ENCODE measurements at places on chromosomes 3 and 15. TPM values are rescaled to one million over a fixed set of nuclear protein-coding genes. Genes with fewer than 3 reads are reported as not detected.

Gene SUSD5
- polyA plus RNA-seq: 4.9 TPM

Gene TMEM212
- polyA plus RNA-seq: 0.57 TPM

Gene POPDC2
- 1.8 TPM for polyA plus RNA-seq

Gene CLEC3B
- 175 TPM for polyA plus RNA-seq

Gene B4GALT4
- polyA plus RNA-seq: 20.3 TPM

Gene PLA2G4E
- not detected for polyA plus RNA-seq

Gene OXSR1
- polyA plus RNA-seq: 33.2 TPM

Gene ITIH4
- polyA plus RNA-seq: 28.9 TPM

Gene CHST13
- 0.44 TPM for polyA plus RNA-seq

Gene GNAT1
- 0.72 TPM for polyA plus RNA-seq

Gene DUOXA2
- not detected for polyA plus RNA-seq
